ENCODE measurements at places on chromosomes 1 and 21. TPM values are rescaled to one million over a fixed set of nuclear protein-coding genes. Genes with fewer than 3 reads are reported as not detected.

Gene CDK18
- total RNA-seq = 1.2 TPM

Gene AK5
- total RNA-seq = 18.2 TPM

Gene FALEC
- not detected for total RNA-seq

Gene LDLRAD1
- not detected for total RNA-seq

Gene HEYL
- total RNA-seq = 0.98 TPM

Gene LCE3E
- not detected for total RNA-seq

Gene GNG4
- total RNA-seq = 46.7 TPM

Gene LCE2C
- not detected for total RNA-seq

Gene SYT14
- 41.6 TPM for total RNA-seq

Gene RIPPLY3
- under 0.01 TPM for total RNA-seq

Gene CFH
- 16.0 TPM for total RNA-seq

Gene TAF5L
- total RNA-seq = 17.7 TPM

Gene MPL
- total RNA-seq = not detected

Gene TMPRSS3
- total RNA-seq = not detected

Gene DESI2
- total RNA-seq = 24.3 TPM

Gene F5
- under 0.01 TPM for total RNA-seq

Data from temporal lobe (tissue), 4 donors.